ENCODE measurements at places on chromosomes 2 and 18.

DNA sequence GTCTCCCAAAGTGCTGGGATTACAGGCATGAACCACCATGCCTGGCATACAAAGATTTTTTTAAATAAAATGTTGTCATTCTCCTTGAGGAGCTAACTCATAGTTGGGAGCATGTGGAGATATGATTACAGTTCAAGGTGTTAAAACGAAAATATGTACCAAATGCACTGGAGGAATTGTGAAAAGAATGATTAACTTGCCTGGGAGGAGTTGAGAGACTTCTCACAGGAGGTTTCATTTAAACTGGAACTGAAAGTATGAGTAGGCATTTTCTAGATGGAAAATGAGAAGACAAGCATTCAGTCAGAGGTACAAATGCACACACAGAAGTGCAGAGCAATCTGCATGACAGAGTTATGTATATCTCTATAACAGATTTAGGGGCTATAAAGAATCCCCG, 126.6 kb upstream of the PDE1A start:
- no peak for DNase-seq

DNA sequence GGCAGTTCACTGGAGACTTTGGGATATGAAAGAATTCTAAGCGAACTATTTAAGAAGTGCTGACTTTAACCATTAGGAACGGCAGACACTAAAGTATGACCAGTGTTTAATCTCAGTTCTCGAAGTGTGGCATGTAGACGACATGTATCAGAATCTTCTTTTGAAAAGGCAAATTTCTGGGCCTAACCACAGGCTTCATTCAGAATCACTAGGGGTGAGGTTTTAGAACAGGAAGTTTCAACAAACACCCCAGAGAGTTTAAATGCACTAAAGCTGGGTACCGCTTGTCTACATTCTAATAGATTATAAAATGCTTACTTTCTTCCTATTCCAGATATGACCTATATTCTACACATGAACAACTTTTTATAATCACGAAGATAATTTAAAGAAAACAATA, 180.3 kb downstream of the ANKRD44 start:
- DNase-seq = no peak

DNA sequence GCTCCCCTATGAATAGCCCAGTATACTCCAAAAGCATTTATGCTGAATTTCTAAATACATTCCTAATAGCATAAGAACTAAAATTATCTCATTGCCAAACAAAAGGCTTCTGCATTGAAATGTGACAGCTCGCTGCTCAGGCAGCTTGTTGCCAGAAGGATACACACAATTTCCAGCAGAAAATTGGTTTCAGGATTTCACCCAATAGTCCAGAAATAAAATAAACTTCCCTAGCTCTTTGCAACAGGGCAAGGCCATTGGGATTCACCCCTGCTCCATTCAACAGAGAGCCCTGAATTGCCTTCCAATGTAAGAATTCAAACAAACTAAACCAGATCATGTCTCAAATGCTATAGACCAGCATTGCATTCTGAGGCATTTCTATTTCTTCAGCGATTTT, 70.7 kb downstream of the RBM43 start:
- DNase-seq = no peak

DNA sequence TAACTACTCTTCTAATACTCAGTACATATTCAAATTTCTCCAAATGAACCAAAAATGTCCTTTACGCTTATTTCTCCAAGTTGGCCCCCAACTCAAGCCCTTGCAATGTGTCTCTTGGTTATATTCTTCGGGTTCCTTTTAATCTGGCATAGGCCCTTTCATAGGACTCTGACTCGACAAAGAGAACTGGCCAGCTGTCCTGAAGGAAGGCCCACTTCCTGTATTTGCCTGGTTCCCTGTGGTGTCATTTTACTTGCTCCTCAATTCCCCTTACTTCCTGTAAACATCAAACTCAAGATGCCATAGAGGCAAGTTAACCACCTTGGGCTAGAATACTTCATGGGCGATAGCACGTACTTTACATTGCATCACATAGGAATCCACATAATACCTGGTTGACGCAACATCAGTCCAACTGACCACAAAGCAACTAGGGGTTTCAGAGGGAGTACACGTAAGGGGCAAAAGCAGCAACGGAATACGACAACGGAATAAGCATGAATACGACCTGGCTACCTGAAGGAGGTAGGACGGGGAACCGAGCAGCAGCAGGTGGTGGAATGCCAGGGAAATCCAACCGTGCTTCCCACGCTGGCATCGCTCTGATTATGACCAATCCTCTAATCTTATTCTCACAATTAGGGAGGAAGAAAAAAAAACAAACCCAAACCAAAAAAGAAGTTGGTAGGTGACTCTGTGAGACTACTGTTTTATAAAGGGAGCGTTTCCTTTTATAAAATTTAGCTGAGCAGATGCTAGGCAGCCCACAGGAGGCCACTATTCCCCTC, 823 bp upstream of the GORASP2 start:
- no peak for DNase-seq
